Bone marrow (tissue), 2 donors: ENCODE measurements at places on chromosomes 1 and 21.
A peak's percentile ranks its signal among the peaks of the same experiment; 100 is the strongest.

DNA sequence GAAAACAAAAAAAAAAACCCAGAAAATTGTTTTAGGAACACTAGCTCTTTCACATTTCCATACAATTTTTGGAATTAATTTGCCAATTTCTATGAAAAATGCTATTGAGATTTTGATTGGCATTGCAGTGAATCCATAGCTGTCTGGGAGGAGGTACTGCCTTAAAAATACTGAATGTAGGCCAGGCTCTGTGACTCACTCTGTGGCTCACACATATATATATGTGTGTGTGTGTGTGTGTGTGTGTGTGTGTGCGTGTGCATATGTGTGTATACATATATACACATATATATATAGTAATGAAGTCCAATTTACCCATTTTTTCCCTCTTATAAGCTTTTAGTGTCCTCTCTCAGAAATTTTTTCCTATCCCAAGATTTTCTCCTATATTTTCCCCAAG, 214.2 kb upstream of the DMRTA2 start:
- no peak for DNase-seq

- no peak for DNase-seq
Observed at GRCh38 chr1:15765495-15766194, 7.0 kb downstream of the FBLIM1 start.

DNA sequence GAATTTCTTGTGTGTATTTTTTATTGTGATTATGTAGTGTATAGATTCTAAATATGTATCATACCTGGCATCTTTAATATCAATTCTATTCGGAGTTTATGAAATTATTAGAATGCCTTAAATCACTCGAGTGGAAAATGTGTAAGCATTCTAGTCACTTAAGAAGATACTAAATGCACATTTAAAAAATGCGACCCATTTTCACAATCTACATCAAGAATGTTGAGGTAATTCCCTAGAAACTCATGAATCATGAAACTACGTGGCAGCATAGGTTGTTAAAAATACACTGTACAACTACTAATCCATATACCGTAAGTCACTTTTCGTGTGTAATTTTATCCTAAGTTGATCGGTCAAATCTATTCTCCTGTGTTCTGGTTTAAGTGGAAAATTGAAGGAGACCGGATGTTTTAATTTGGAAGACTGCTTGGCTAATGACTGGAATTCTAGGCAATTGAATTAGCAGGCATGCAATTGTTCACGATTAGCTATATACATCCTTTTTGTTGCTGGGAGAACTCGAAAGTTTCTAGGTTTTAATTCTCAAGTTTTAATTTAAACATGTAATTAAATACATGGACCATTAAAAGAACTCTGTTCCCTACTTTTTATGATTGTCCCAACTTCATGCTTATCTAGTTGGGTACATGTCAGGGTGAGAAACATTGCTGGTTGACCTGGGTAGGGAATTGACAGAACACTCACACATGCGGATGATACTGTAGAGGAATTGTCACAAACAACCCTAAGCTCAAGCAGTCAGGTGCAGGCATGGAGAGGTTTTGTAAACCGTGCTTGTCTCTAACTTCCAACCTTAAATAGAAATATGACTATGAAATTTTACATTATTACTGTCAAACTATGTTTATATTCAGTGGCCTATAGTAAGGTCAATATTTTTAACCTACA, 6.6 kb downstream of the ZBTB18 start:
- no peak for DNase-seq

- DNase-seq: no peak
Observed at GRCh38 chr1:23169727-23170335, 1.2 kb upstream of the LUZP1 start.

GRCh38 chr1:175072099-175072951, 4.7 kb downstream of the TNN start:
- DNase-seq: no peak

DNA sequence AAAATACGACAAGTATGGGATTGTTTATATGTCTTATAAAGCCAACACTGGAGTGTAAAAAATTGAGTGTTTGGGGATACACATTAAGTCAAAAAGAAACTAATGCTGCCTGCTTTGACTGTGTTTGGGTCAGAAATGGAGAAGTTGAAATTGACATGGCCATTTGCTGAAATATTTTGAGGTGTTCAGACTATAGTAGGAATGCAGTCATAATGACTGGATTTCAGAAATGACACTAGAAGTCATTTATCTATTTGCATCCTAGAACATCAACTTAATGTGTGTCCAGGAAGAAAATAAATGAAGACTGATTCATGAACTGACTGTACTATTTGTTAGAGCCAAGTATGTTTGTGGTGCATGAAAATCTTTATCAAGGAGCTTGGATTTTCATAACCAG, 28.4 kb downstream of the RASAL2 start:
- no peak for DNase-seq

- DNase-seq: no peak
Observed at GRCh38 chr1:190001187-190001586, 476.5 kb downstream of the BRINP3 start.

GRCh38 chr1:72623299-72623708, 341.0 kb upstream of the NEGR1 start:
- no peak for DNase-seq

DNA sequence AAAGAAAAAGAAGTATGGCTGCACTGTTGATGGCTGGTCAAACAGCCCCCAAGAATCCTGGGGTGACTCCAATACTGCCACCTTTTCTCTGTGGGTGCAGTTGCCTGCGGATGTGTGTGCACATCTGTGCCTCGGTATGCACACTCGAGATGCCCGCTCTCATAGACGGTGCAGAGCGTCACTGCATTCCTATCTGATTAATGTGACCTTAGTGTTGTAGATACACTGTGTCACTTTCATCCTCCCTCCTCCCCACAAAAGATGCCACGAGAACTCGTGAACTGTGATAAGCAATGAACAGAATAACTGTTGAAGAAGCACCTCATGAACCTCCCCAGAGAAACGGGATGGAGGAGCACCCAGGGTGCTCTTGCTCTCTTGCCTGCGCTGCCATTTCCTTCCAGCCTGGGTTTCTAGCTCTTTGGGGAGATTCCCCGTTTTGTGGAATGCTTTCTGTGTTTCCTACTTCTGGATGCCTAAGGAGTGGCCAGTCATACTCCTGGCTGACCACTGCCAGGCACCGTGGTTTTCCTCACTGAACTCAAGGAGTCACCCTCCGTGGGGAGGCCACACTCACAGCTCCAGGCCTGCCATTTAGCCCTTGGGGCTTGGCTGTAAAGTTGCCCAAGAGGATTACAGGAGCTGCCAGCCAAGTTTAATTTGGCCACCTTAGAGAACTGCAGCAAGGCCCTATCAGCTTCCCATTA, 32.0 kb downstream of the NTPCR start:
- DNase-seq: no peak

- DNase-seq: peak; percentile 38
Observed at GRCh38 chr21:31731056-31731856, 662 bp downstream of the SCAF4 start.

DNA sequence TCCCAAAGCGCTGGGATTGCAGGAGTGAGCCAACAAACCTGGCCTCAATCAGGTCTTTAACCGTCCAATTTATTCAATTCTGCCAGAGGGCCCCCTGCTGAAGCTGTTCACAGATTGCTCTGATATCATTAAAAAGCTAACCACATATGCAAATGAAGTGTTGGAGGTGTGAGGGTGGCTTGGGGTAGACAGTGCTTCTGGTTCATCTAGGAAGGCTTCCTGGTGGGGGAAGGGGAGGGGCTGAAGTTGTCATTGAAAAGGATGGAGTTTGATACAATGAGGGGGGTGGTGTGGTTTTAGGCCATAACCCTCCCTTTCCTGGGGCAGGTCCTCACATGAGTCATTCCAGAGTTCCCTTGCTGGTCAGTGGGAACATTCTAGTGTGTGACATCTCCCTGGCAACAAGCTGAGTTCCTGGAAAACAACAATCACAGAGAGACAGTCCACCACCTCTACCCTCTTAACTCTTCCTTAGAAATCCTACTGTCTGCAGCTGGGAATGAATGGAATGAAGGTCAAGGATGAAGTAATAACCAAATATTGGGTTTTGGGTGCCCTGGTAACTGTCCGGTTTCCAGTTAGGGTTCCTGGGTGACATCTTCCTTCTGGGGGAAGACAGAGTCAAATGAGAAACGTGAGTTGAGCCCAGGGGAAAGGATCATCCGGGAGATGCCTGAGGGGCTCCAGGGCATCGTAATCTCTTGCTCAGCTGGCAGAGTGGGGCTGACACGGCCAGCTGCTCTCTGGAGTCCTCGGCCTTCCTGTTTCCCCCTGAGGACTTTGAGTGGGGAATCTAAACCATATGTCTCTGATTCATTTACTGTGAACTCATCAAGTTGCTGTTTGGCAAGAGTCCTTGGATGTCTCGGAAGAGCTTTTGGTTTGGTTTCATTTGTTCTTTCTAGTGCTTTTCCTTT, 32.2 kb downstream of the BATF3 start:
- DNase-seq: peak; percentile 35

GRCh38 chr1:28648008-28648473, 359 bp upstream of the RNU11 start:
- peak; percentile 68 for DNase-seq

- DNase-seq: no peak
Observed at GRCh38 chr1:118984722-118985639, 3.2 kb downstream of the TBX15 start.

DNA sequence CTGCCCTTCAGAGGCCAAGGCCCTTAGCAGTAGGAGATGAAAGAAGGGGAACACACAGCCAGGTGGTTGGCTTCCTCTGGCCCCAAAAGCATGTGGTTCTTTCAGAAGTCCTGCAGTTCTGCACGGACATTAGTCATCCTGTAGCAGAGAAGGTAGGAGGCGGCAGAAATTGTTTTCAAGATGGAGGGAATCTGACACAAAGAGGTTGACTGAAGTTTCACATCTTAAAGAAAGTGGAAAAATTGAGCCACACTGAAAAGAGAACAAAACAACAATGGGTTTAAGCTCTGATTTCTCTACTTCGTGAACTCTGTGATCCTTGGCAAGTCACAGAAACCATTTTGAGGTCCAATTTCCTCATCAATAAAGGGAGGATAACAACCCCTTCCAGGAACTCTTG, 125.3 kb upstream of the DNAH14 start:
- no peak for DNase-seq

DNA sequence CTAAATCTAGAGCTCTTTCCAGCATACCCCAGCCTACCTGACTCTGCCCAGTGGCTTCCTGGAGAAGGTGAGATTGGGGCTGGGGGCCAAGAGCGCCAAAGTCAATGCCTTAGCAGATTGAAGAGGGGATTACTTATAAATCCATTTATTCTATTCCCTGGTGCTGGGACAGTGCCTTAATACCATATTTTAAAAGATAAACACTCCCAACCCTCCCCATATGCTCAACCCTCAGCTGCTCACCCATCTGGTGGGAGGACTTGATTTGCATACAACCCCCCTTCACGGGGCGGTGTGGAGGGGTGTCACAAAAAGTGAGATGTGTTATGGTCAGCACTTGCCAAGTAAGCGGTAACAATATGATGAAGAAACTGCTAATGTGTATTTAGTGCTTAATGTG, 3.2 kb upstream of the DISP3 start:
- DNase-seq: no peak

- DNase-seq: no peak
Observed at GRCh38 chr1:14592004-14592631, 6.4 kb upstream of the KAZN start.

DNA sequence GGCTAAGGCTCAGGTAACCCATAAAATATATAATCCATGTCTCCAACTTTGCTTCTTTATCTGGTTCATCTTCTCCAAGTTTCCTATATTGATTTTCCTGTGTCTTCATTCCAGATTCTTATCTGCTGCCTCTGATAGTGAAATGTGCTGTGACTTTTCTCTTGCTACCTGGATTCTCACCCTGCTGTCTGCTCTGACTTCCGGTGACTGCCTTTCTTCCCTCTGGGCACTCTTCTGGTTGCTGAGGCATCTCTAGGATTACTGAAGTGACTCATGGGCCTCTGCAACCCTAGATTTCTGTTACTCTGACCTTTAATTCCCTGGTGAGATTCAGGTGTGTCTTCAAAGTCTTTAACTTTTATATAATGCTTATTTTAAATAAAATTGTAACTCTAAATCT, 46.9 kb downstream of the GIPC2 start:
- no peak for DNase-seq

- DNase-seq: no peak
Observed at GRCh38 chr1:78658901-78659300, 9.3 kb downstream of the IFI44 start.

- no peak for DNase-seq
Observed at GRCh38 chr1:192161976-192162375, 3.7 kb downstream of the RGS18 start.

GRCh38 chr1:10958614-10959013, 53.8 kb upstream of the TARDBP start:
- DNase-seq: no peak

- DNase-seq: no peak
Observed at GRCh38 chr1:89005286-89006151, 13.1 kb upstream of the KYAT3 start.

DNA sequence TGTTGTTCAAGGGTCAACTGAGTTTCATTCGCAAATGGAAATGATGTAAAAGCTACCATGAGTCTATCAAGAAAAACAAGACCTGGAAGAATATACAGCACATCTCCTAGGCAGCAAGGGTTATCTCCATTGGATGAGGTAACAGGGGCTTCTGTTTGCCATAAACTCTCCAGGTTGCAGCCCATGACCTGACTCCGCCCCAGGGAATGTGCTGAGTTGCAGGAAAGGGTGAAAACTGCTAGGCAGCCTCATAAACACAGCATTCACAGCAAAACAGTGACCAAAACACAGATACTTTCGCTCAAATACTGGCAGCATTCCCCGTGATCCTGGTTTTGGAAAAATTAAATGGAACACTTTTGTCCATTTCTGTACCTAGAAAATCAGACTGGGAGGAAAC, 20.2 kb upstream of the ACTA1 start:
- DNase-seq: no peak

GRCh38 chr1:45604239-45604638, 19.6 kb downstream of the CCDC17 start:
- no peak for DNase-seq

DNA sequence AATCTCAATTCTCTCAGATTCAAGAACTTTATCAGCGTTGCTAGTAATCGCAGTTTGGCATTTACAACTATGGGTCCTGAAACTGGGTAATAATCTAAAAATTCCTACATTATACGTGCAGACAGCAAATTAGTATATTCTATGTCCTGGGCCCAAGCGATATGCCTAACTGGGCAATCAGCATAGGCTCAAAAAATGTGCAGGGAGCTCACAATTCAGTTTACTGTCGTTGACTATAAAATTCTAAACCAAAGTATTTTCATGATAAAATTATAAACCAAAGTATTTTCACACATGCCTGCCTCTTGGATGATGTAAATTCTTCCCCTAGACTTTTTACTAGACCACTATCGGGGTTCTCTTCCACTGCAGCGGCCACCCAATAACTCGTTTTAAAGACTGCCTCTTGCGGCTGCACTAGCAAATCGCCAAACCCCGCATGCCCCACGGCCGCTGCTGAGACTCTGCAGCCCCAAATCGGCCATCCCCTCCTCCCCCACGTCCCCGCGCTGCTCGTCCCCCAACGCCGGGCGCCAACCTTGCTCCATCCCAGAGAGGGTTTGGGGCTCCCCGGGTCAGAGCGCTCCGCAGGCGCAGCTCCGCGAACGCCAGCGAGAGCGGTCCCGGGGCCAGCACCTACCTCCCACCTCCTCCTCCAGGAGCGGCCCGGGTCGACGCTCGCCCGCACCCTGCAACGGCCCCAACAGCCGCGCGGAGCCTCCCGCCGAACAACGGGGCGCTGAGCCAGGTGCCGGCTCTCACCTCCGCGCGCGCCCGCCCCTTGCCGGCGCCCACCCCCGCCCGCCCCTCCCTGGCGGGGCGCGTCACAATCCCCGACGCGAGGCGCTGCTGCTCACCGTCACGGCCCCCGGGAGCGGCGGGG, 506 bp downstream of the SSX2IP start:
- peak; percentile 32 for DNase-seq

- DNase-seq: no peak
Observed at GRCh38 chr1:243391355-243391754, 135.5 kb downstream of the SDCCAG8 start.

- DNase-seq: no peak
Observed at GRCh38 chr1:87398641-87399040, 70.0 kb downstream of the LMO4 start.
